ENCODE measurements at places on chromosomes 16 and 17.
A peak's percentile ranks its signal among the peaks of the same experiment; 100 is the strongest.

- DNase-seq, result no peak
Measured at GRCh38 chr16:77183137-77183536, 7.9 kb upstream of the MON1B start.

DNA sequence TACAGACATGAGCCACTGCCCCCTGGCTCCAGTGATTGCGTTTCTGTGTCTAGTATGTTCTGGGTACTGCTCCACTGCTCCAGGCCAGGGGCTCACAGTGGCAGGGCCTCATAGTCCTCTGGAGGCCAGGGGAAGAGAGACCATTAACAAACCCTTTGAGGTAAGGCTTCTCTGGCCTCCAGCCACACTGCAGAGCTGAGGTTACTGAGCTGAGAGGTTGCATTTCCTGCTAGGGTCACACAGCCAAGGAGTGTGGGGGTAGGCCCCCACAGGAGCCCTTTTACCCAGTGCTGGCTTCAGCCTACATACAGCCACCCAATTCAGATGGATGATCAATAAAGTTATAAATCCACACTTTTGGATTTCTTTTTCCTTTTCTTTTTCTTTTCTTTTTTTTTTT lies 50.4 kb upstream of the DLX4 start:
- no peak for DNase-seq

- no peak for DNase-seq
Measured at GRCh38 chr16:79150151-79150550, 450.4 kb downstream of the MAF start.

DNA sequence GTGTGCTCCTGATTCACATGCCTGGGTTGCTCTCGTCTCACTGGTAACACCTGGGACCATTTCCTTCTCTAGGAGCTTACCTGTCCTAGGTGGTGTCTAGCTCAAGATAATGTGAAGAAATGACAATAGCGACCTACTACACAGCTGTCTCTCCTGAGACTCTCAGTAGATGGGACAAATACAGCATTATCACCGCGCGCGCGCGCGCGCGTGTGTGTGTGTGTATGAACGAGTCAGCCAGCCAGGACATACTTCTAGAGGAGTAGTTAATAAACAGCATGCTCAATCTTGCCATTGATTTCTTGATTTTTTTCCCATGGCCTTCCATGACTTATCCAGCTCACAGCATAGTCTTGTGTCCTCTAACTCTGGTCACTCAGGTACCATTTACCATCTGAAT lies 268.6 kb downstream of the PHKB start:
- DNase-seq, result no peak

GRCh38 chr16:62638964-62639870 lies 603.0 kb upstream of the CDH8 start:
- no peak for DNase-seq

DNA sequence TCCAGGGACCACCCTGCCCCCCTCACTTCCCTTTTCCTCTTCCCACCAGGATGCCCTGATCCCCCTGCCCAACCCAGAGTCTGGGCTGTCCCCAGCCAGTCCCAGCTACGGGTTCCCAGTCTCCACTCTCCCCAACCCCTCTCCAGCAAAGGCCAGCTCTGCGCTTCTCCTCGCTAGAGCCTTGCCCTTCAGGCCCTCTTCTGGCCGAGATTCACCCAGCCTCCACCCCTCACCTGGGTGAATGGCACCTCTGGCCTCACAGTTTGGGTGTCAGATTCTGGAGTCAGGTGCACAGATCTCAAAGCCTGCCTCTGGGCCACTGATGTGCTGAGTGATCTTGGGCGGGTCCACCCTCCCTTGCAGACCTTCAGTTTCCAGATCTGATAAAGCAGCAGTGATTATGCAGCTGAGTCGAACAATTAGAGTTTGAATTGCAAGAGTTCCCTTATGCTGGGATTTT lies 185.6 kb upstream of the TNRC6C start:
- no peak for DNase-seq

DNA sequence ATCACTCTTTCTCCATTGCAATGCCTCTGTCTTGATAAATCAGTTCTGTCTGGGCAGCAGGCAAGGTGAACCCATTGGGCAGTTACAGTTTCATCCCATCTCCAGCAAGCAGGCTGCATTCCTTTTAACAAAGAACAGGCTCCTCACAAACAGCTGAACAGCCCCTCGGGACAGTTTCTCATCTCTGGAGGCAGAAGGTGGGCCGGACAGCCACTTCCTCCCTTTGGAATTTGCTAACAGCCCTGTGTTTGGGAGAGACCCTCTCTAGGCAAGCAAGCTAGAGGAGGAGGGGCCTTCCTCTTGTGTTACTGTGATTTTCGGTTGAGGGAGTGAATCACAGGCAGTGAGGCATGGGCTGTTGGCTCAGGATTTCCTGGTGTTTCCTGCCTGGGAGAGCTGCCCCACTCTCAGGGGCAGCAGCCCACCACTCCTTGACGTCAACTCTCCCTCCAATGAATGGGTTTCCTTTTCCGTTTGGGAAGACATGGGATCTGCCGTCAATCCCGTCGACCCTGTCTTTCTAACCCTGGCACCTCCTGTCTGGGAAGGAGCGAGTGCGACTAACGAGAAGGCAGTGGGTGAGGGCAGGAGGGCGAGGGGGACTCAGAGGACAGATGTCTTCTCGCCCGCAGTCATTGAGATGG lies 3.7 kb upstream of the PGS1 start:
- no peak for DNase-seq

DNA sequence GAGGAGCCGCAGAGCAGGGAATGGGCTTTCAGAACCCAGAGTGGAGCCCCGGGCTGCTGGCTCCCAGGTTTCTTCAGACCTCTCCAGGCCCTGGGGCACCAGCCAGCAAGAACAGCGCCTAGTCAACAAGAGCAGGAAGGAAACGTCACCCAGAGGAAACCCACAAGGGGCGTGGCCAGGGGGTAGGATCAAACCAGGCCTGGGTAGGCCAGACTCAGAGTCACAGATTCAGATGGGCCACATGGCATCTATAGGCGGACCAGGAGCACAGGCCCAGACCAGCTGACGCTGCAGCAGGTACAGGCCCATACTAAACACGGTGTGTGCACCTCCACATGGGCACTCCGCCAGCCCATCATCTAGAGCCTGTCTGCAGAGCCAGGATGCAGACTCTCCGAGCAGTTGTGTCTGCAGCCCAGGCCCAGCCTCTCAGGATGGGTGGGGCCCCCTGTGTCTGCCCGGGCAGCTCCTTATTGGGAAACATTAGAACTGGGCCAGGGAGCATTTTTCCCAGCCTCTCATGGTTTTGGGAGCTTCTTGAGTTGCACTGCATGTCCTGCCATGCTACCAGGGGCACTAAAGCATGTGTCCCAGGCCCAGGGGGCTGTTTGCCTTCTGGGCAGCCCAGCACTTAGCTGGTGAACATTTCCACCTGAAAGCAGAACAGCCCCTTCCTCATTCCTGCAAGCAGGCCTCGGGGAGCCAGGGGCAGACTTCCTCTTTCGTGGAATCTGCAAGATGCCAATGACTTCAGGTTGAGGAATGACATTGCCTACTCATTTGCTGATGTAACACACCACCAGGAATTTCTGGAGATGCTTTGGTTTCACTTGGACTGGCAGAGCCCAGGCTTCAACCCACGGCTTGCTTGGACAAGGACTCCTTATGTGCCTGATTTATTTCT lies at the start of gene NLRP1:
TSS of gene NLRP1 (minus strand) at position 127 of the 904 bp plus-strand sequence. CDS start 552 bp downstream, outside the sequence.
- peak; percentile 86 for DNase-seq

DNA sequence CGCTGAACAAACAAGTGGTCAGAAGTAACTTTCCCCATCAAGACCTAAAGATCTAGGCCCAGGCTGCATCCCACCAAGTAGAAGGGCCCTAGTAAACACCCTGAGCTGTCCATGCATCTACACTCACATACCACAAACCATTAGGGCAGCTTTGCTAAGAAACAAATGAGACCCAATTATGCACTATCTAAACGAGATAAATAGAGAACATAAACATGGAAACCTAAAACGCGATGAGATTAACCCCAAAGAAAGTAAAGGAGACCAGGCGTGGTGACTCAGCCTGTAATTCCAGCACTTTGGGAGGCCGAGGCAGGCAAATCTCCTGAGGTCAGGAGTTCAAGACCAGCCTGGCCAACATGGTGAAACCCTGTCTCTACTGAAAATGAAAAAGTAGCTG lies 5.8 kb downstream of the TXNDC11 start:
- no peak for DNase-seq

GRCh38 chr17:32015245-32016013 lies 8.2 kb downstream of the LRRC37B start:
- no peak for DNase-seq

DNA sequence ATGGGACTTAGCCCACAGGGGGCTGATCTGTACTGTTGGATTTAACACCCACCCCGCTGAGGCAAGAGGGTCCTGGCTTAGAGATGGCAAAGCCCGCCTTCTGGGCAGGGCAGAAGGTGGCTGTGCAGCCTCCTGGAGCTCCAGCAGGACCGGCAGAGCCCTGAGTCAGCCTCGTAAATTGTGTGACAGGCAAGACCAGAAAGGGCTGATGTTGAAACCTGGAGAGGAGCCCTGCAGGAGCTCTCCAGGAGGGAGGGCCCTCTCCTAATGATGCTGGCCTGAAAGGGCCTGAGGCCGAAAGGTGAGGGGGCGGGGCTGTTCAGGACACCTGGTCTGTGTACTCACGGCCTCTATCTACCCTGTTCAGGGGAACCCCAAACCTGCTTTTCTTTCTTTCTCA lies 22.5 kb upstream of the MYO15B start:
- no peak for DNase-seq

- no peak for DNase-seq
Measured at GRCh38 chr17:59572301-59572924, 7.0 kb downstream of the DHX40 start.

DNA sequence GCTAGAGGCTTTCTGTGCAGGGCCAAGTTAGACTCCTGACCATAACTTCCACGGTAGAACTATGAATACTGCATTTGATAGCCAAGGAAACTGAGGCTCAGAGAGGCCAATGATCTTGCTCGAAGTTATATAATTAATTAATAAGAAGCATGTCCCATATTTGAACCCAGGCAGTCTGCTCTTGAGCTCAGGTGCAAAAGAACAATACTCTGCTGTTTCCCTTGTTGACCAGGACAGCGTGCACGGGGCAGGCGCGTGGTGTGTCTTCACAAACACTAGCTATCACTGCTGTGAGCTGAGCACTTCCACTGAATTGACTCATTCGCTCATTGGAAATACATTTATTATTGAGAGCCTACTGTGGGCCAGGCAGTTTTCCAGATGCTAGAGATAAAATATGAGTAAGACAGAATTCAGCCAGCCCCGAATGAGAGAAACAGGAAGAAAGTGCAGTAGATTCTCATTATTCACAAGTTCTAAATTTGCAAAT lies 1.6 kb downstream of the CHD9 start:
- DNase-seq, result no peak

- no peak for DNase-seq
Measured at GRCh38 chr17:63519116-63519881, 3.9 kb upstream of the KCNH6 start.

DNA sequence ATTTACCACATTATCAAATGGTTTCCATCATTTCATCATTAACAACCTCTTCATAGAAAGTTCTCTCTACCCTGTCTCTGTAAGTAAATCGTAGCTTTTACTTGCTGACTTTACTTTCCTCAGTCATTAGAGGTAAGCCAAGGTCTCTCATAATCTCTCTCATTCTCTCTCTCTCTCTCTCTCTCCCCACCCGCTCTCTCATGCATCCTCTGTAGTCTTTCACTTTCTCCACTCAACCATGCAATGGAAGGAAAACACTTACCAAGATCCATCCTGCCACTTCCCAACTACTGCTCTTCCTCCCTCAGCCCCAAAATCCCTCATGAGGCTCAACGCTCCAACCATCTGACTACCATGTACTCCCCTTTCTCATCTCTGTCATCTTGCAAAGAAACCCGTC lies 6.1 kb downstream of the CEP112 start:
- DNase-seq, result no peak

GRCh38 chr16:81861915-81862314 lies 82.8 kb downstream of the PLCG2 start:
- DNase-seq, result no peak

DNA sequence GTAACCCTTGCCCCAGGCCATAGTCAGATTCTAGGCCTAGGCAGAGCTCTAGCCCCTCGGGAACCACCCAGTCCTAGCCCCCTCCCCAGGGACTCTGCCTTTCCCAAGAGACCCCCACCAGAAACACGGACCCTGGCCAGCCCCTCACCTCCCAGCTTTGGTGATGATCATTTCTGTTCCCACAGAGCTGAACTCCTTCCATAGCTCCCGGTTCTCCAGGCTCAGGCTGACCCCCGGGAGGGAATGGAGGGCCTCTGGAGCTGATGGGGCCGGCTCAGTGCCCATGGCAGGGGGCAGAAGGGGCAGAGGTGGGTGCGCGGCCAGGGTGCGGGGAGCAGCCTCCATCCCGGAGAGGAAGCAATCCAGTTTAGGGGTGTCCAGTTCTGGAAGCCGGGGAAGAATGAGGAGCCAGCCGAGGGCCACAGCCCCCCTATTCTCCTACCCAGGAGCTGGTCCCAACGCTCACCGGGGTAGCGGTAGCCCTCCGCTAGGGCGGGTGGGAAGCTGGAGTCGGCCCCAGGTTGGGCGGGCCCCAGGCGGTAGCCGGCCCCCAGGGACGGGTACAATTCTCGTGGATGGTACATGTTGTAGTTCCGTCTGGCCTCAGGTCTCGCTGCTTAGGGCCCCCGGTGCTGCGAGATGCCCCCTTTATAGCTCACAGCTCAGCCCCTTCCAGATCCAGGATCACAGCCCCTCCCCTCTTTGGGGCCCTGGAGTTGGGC lies 953 bp downstream of the TBX6 start:
- DNase-seq, result no peak

DNA sequence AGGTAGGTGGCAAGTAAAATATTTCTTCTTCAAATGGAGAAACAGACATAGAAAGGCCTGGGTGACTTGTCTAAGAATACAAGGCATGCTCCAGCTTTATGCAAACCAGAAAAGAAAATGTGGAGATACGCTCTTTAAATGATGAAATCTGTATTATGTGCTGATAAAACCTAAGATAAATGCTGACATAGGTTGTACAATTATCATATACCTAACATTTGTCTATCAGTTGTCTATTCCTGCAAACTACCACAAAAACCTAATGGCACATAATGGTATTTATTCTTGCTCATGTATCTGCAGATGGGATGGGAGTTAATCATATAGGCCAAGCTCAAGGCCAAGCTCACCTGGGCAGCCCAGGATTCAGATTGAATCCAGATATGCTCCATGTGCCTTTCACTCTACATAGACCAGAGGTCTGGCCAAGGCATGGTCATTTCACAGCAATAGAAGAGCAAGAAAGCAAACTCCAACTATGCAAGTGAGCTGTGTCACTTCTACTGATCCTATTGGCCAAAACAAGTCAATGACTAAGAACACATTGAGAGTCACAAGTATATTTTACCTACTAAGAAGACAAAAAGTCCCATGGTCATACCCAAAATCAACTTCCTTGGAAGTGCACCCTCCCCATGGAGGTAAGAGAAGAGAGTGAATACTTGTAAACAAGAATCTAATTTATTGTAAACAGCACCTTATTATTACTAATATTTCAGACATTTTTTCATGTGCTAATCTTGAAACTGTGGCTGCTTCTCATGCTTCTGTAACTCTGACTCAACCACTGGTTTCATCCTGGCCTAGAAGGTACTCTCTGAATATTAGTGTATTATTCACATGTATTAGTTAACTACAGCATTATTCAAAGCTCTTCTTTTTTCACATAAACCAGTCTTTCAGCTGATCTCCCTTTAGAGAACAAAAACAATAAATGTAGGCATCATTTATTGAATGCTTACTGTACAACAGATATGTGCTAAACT lies 270.7 kb upstream of the SOX9 start:
- no peak for DNase-seq

Data from stimulated activated CD4-positive, alpha-beta T cell treated with anti-CD3 and anti-CD28 coated beads, Interleukin-12 subunit alpha, Interleukin-12 subunit beta, amount 100 ng/mL, for 24 hours (primary cell).